Naive thymus-derived CD8-positive, alpha-beta T cell (primary cell): ENCODE measurements at places on chromosomes 12 and 14. TPM values are rescaled to one million over a fixed set of nuclear protein-coding genes. Genes with fewer than 3 reads are reported as not detected.

SLC5A8 gene
- not detected for polyA plus RNA-seq

TMEM117 gene
- polyA plus RNA-seq, result 2.1 TPM

PRKD1 gene
- not detected for polyA plus RNA-seq

IGFBP6 gene
- 7.5 TPM for polyA plus RNA-seq

FBXW8 gene
- 5.3 TPM for polyA plus RNA-seq

A2M gene
- not detected for polyA plus RNA-seq

LPAR5 gene
- 7.9 TPM for polyA plus RNA-seq

CARMIL3 gene
- polyA plus RNA-seq, result not detected

MGST1 gene
- polyA plus RNA-seq, result 0.75 TPM

SNRPF gene
- 62.3 TPM for polyA plus RNA-seq

CATSPERB gene
- not detected for polyA plus RNA-seq

TBX5 gene
- not detected for polyA plus RNA-seq

NPAS3 gene
- polyA plus RNA-seq, result not detected

AJUBA gene
- 1.2 TPM for polyA plus RNA-seq

AMDHD1 gene
- polyA plus RNA-seq, result 0.44 TPM

SLC38A4 gene
- not detected for polyA plus RNA-seq

ACSM4 gene
- polyA plus RNA-seq, result not detected

B4GALNT3 gene
- 0.14 TPM for polyA plus RNA-seq

FGF6 gene
- polyA plus RNA-seq, result not detected

BHLHE41 gene
- 0.41 TPM for polyA plus RNA-seq

NGB gene
- not detected for polyA plus RNA-seq

ASCL1 gene
- polyA plus RNA-seq, result not detected

RASSF9 gene
- not detected for polyA plus RNA-seq

DIO2 gene
- not detected for polyA plus RNA-seq
